ENCODE measurements at places on chromosomes 5 and 9.
A peak's percentile ranks its signal among the peaks of the same experiment; 100 is the strongest.

GRCh38 chr9:31719262-31719661 is 665.2 kb upstream of the ACO1 start:
- DNase-seq, result no peak

DNA sequence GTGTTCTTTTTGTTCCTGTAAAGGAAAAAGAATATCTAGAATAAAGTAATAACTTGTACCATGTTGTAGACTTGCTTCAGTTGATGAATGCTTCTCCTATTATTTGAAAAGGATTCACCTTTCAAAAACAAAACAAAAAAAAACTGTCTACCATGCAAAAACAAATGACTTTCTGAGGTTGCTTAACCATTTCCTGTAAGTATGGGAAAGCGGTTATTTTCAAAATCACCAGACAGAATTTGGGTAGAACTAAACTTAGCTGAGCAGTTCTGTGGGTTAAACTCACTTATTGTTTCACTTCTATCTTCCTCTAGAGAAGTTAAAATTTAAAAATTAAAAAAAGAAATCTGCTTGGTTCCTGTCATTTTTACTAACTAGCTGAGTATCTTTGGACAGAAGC is 25.2 kb downstream of the LNPEP start:
- no peak for DNase-seq

DNA sequence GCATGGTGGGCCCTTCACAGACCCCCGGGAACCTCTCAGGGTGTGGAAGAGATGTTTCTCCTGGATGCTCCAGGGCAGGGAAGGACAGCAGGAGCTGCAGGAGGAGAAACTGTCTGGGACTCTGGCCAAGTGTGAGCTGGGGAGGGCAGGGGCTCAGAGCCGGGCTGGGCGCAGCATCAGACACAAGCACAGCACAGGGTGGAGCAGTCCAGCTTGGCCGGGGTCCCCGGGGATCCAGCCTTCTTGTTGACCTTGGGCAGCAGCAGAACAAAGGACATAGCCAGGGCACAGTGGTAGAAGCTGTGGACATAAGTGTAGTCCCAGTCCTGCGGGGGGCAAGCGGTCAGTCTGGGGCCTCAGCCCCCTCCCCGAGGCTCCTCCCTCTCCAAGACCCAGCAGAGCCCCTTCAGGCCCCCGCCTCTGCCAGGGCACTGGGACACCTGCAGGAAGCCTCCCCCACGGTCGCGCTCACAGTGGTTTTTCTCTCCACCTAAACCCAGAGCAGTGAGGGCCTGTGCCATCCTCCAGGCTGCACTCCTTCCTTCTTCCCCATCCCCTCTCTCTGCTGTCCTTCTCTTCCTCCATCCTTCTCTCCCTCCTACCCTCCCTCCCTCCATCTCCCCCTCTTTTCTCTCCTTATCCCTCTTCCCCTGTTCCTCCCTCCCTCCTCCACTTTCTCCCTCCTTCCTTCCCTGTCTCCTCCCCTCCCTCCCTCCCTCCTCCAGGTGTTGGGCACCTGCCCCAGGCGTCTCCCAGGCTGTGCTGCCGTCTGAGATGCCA is 10.1 kb downstream of the MYMK start:
- no peak for DNase-seq

- DNase-seq, result no peak
Observed at GRCh38 chr5:18792145-18792544, 1157.9 kb downstream of the TAF11L14 start.

DNA sequence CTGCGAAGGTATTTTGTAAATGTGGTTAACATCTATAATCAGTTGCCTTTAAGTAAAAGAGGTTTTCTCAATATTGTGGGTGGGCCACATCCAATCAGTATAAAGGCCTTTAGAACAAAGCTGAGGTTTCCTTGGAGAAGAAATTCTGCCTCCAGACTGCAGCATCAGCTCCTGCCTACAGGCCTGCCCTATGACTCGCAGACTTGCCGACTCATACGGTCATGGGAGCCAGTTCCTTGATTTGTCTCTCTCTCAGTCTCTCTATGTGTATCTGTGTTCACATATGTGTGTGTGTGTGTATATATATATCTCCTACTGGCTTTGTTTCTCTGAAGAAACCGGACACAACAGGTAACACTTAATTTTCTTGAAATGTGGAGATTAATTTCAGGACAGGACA is 45.3 kb downstream of the SLC36A1 start:
- DNase-seq, result no peak

- DNase-seq, result no peak
Observed at GRCh38 chr5:126395198-126395597, 28.0 kb upstream of the GRAMD2B start.

GRCh38 chr5:121288781-121289180 is 562.9 kb upstream of the FTMT start:
- DNase-seq, result no peak

DNA sequence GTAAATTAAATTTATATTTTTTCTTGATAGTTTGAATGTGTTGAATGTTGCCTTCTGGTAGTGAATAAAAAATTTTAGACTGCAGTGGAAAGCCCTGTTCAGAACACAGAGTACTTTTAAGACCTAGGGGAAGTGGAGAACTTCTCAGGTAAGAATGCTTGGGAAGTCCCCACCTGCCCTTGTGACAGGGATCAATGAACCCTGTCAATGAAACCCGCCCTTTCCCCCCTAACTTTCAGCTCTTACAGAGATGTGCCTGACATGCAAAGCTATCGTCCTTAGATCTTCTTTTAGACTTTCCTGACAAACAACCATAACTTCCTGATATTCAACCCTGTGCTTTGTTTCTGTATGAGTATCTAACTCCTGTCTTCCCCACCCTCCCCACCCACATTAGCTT is 562.7 kb downstream of the TLE4 start:
- no peak for DNase-seq

- DNase-seq, result no peak
Observed at GRCh38 chr5:95812074-95812471, 10.5 kb downstream of the GLRX start.

DNA sequence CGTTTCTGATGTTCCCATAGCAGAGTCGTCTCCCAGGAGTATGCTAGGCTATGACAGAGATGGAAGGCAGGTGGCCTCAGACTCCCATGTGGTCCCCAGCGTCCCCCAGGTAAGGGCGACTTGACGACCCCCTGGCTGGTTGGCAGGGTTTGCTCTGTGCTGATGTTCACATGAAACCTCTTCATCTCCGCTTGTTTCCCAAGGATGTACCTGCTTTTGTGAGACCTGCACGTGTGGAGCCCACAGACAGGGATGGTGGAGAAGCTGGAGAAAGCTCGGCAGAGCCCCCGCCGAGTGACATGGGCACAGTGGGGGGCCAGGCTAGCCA is 108.3 kb downstream of the WNK2 start:
- DNase-seq, result no peak

GRCh38 chr5:27682600-27682999 is 644.2 kb upstream of the CDH9 start:
- DNase-seq, result no peak

- DNase-seq, result no peak
Observed at GRCh38 chr5:625516-625915, 13.4 kb downstream of the CEP72 start.

DNA sequence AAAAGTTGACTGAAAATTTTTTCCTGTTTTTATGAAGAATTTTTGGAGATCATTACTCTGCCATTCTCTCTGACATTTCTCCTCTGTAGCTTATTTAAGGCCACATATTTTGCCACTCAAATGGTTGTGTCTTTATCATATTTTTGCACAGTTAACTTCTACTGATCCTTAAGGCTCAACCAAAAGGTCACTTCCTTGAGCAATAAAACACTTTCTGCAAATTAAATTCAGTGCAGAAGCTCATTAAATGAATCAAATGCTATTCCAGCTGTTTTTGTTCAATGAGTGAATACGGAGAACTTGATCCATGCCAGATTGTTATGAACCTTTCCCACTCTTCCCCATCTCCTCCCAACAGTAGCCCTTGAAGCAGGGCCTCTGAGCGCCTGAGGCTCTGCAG is 93.8 kb upstream of the EPB41L4A start:
- DNase-seq, result no peak

GRCh38 chr5:103298607-103299188 is 40.1 kb downstream of the MACIR start:
- DNase-seq, result no peak

GRCh38 chr9:132849185-132849706 is 28.8 kb downstream of the AK8 start:
- DNase-seq, result no peak

DNA sequence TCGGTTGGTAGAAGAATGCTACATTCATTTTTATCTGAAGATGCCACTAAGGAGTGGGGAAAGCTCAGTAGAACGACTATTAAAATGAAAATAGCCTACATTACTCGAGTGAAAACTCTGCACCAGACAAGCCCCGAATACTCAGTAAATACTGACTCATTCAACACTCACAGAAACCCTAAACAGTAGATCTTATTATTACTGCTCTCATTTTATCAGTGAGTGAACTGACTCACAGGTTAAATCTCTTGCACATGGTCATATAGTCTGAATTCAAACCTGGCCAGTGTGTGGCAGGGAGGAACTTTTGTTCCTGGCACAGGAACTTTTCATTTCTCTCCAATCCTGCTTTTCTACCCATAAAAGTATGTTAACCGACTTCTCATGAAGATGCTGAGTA is 9.6 kb upstream of the PAPPA start:
- no peak for DNase-seq

DNA sequence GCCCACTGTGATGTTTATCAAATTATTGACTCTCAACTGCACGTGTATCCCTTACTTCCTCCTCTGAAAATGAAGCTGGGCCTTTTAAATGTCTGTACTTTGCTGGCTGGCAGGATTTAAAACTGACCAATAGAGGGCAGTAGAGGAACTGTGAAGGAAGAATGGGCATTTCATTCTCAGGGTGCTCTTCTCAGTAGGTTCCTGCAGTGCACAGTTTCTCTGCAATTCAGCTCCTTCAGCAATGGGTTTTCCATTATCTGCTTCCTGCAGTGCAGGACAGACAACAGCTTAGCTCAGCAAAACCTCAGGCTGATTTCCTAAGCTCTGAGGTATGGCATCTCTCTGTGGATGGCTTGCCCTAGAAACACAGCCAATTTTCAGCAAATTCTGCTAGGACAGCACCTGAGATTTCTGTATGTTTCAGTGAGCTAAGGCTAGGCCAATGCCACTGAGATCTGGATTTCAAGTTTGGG is 298.4 kb upstream of the PRDM9 start:
- DNase-seq, result peak; percentile 46

DNA sequence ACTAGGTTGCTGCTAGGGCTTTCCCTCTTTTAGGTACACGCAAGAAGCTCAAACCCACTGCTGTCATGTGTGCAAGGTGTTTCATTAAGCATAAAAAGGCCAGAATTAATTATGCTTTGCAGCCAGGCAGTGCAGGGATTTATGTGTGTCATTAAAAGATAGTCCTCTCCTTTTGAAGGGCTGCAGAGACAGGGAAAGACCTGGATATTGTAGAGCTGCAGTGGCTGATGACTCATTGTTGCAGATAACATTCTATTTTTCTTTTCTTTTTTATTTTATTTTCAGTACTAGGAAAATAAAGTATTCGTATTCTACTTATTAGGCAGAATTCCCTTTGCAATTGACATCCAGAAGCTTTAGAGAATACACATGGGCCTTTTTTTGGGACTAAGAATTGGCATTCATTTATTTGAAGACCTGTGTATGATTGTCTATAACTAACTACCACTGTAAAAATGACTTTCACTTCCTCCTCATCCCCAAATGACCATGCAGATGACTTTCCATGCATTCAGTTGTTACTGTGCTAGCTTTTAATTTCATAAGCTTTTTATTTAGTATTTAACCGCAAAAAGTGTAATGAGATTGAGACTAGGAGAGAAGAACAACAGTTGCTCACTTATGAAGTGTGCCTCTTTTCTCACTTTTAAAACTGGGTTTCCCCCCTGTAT is 113.0 kb downstream of the PAM start:
- DNase-seq, result no peak

- no peak for DNase-seq
Observed at GRCh38 chr9:2497666-2498400, 123.8 kb upstream of the VLDLR start.

DNA sequence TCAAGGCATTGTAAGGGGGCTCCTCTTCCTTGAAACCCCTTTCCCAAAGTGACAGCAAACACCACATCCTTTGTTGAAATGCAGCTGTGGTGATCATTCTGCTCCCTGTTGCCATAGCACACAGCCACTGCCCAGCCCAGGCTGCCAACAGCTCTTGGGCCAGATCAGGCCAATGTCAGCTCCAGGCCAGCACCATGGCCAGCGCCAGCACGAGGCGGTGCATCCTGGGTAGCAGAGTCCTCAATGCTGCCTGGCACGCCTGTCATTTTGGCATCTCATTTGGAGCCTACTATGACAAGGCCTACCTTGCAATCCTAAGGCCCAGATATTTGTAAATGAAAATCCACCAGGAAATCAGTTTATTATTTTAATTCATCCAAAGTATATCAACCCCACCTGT is 390.6 kb downstream of the DNAH5 start:
- DNase-seq, result no peak

- DNase-seq, result no peak
Observed at GRCh38 chr9:131008909-131009618, at the start of gene LAMC3. Gene LAMC3, plus strand, starts transcription at chr9:131009174. Its CDS starts 41 bp downstream, at chr9:131009215.

- no peak for DNase-seq
Observed at GRCh38 chr5:27388755-27389154, 350.4 kb upstream of the CDH9 start.

DNA sequence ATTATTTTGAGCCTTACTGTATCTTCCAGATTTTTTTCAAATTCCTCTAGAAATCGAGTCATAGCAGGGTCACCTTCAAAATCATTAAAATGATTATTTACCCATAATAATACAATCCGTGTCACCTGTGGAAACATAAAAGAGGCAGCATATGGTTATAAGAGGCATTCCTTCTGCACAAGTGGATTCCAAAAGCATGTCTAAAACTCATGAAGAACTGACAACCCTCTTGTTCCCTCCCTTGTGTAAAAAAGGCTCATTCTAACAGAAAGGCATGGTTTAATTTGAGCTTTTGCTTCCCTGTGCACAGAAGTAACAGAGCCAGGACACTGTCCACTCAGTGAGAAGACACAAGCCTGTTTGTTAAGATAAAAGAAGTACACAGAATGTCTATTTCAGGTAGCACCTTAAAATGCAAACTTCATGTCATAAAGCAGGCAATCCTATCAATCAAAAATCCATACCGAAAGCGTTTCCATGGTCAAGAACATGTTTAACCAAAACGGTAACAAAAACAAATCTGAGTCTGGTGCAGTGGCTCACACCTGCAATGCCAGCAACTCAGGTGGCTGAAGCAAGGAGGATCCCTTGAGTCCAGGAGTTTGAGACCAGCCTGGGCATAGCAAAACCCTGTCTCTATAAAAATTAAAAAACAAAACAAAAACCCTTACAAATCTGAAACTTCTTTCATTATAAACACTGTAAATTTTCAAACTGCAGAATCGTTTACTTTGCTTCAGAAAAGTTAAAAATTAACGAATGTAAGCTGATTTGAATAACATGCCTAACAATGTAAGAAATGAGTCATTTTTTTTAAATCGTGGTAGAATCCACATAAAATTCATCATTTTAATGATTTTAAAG is 139.3 kb downstream of the RAPGEF6 start:
- no peak for DNase-seq

GRCh38 chr5:149157330-149157729 is 16.0 kb downstream of the ABLIM3 start:
- no peak for DNase-seq
